ENCODE measurements at places on chromosomes 13 and 19. TPM values are rescaled to one million over a fixed set of nuclear protein-coding genes. Genes with fewer than 3 reads are reported as not detected.

- DNase-seq: no peak
Observed at GRCh38 chr19:53971673-53972072, 8.9 kb downstream of the CACNG8 start.

ZNF99 gene
- not detected for polyA plus RNA-seq

RASAL3 gene
- 0.23 TPM for polyA plus RNA-seq

CYP4F8 gene
- not detected for polyA plus RNA-seq

GRCh38 chr19:2055931-2056836 lies 5.1 kb upstream of the MKNK2 start:
- DNase-seq: peak; percentile 59
